ENCODE measurements at places on chromosomes 13 and 19. TPM values are rescaled to one million over a fixed set of nuclear protein-coding genes. Genes with fewer than 3 reads are reported as not detected.

The CD37 gene
- not detected for total RNA-seq

The TTYH1 gene
- total RNA-seq: not detected

The CGB8 gene
- total RNA-seq: not detected

The NHLRC3 gene
- 12.8 TPM for total RNA-seq

The CBY2 gene
- under 0.01 TPM for total RNA-seq

The TSKS gene
- under 0.01 TPM for total RNA-seq

The DNAAF3 gene
- total RNA-seq: 0.65 TPM

The ZNF208 gene
- total RNA-seq: 0.09 TPM

The ZNF77 gene
- 5.7 TPM for total RNA-seq

The TEX101 gene
- total RNA-seq: not detected

The PCP2 gene
- not detected for total RNA-seq

The FAM216B gene
- total RNA-seq: not detected

The CPB2 gene
- not detected for total RNA-seq

The GPR180 gene
- 7.7 TPM for total RNA-seq

The PAK4 gene
- 3.1 TPM for total RNA-seq

The ZFP14 gene
- 5.2 TPM for total RNA-seq

The NLRP5 gene
- not detected for total RNA-seq

The CDX2 gene
- total RNA-seq: not detected

The ACTMAP gene
- 0.43 TPM for total RNA-seq

The MAST1 gene
- total RNA-seq: 0.76 TPM

The PLK5 gene
- total RNA-seq: not detected

The CYP2S1 gene
- total RNA-seq: 0.11 TPM

The PRR36 gene
- total RNA-seq: not detected

The TMEM255B gene
- total RNA-seq: 47.4 TPM

The ZNF229 gene
- 1.5 TPM for total RNA-seq

The ELSPBP1 gene
- total RNA-seq: not detected

The NOVA2 gene
- total RNA-seq: 3.7 TPM

The ZNF865 gene
- 0.60 TPM for total RNA-seq

The MRPS31 gene
- total RNA-seq: 7.7 TPM

The C19orf38 gene
- not detected for total RNA-seq

The YJEFN3 gene
- total RNA-seq: 0.11 TPM

The DAND5 gene
- total RNA-seq: 0.34 TPM

The OR7C1 gene
- not detected for total RNA-seq

The ATP13A1 gene
- total RNA-seq: 14.0 TPM

The ZNF667 gene
- 2.1 TPM for total RNA-seq

The ADM5 gene
- 0.52 TPM for total RNA-seq

The CGB2 gene
- total RNA-seq: not detected

The PSPN gene
- 1.2 TPM for total RNA-seq

The ZNF442 gene
- 1.9 TPM for total RNA-seq
